Calu3 (cell line): ENCODE measurements at places on chromosomes 12 and 14. TPM values are rescaled to one million over a fixed set of nuclear protein-coding genes. Genes with fewer than 3 reads are reported as not detected.
A peak's percentile ranks its signal among the peaks of the same experiment; 100 is the strongest.

- H3K27ac ChIP-seq: no peak overlapping the region
- H3K36me3 ChIP-seq: no peaks in the 10 kb centered on the region
- no peaks in the 10 kb centered on the region for H3K27me3 ChIP-seq
- no peak for DNase-seq
- H3K4me3 ChIP-seq: no peak overlapping the region
- H3K4me1 ChIP-seq: no peaks in the 10 kb centered on the region
These were observed 816.1 kb upstream of the TMEM132C start for GRCh38 chr12:127450826-127451225.

GRCh38 chr12:67647181-67647798 is 1.3 kb upstream of the DYRK2 start:
- H3K27ac ChIP-seq: peak overlapping the region; percentile 81
- DNase-seq: peak; percentile 58
- H3K36me3 ChIP-seq: peaks cover 44% of the 10 kb centered on the region
- H3K27me3 ChIP-seq: no peaks in the 10 kb centered on the region
- peaks cover 23% of the 10 kb centered on the region for H3K4me1 ChIP-seq

DNA sequence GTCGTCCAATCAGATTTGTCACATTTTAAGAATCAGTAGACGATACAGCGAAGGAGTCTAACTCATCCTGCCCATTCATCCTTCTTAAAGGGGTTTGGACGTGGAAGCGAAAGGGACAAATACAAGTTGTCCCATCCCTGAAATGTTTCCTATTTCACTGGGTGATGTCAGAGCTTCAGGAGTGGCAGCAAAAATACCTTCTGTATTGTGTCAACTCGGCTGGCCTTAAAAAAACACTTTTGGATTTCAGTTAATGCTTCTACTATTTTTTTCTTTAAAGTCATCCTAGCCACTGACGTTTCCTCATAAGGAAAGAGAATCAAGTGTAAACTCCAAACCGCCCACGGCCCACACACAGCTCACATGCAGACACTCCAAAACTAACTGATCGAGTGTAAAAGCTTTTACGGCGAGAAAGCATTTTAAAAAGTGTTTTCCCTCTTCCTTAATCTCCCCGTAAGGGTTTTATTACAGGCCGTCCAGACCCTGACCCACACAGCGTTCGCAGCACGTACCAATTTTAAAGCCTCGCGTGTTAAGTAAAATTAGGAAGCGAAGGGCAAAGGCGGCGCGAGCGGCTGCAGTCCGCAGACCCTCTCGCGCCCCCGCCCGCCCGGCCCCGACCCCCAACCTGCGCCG is 593 bp downstream of the CFL2 start:
- H3K36me3 ChIP-seq: peaks cover 13% of the 10 kb centered on the region
- H3K4me3 ChIP-seq: peak overlapping the region; percentile 69

DNA sequence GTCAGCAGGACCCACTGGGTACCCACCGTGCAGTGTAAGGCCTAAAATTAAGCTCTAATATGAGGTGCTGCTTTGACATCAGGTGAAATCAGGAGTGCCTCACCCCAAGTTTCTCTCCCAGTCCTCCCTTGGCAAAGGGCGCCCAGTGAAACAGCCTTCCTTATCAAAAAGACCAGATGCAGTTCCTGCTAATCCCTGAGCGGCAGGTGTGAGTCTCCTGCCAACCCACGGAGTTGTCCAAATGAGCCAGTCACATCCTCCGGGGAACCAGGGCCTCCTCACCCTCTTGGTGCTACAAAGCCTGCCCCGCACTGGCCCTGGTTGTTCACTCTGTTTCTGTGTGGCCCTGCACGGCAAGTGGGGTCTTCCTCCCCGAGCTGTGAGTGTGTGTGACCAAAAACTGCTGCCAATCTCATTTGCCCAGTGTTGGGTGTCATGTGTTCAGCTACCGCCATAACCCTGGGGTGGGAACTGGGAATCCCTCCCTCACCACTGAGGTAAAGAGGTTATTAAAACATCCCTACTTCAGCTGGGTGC is 20.2 kb upstream of the P2RX4 start:
- H3K27ac ChIP-seq: no peak overlapping the region
- no peak overlapping the region for H3K4me3 ChIP-seq
- H3K36me3 ChIP-seq: peaks cover 4% of the 10 kb centered on the region
- no peaks in the 10 kb centered on the region for H3K27me3 ChIP-seq
- H3K4me1 ChIP-seq: no peaks in the 10 kb centered on the region
- no peak for DNase-seq

- no peak for DNase-seq
- no peaks in the 10 kb centered on the region for H3K36me3 ChIP-seq
- H3K4me3 ChIP-seq: no peak overlapping the region
- no peaks in the 10 kb centered on the region for H3K27me3 ChIP-seq
- peaks cover 7% of the 10 kb centered on the region for H3K4me1 ChIP-seq
These were observed 729.2 kb downstream of the AACS start for GRCh38 chr12:125794401-125794800.

DNA sequence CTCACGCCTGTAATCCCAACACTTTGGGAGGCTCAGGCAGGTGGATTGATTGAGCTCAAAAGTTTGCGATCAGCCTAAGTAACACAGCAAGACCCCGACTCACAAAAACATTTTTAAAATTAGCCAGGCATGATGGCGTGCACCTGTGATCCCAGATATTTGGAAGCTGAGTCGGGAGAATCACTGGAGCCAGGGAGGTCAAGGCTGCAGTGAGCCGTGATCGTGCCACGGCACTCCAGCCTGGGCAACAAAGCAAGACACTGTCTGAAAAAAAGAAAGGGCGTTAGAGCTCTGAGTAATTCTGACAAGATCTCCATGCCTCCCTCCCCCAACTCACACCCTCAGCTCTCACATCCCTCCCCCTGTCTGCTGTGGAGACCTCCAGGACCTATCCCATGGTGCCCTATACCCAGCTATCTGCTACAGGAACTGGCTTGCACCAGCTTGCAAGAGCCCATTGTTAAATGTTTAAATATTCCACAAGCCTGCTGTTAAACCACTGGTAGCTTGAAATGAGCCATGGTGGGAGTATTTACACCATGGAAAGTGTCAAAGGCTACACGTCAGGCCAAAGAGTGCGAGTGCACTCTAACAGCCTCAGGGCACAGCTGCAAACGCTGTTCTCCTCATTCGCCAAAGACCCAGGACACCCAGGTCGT is 35.1 kb upstream of the PPP2R5C start:
- DNase-seq: no peak
- no peaks in the 10 kb centered on the region for H3K27me3 ChIP-seq
- H3K27ac ChIP-seq: no peak overlapping the region
- no peak overlapping the region for H3K4me3 ChIP-seq
- peaks cover 22% of the 10 kb centered on the region for H3K4me1 ChIP-seq
- peaks cover 16% of the 10 kb centered on the region for H3K36me3 ChIP-seq

- H3K27ac ChIP-seq: no peak overlapping the region
- peak; percentile 32 for DNase-seq
- H3K27me3 ChIP-seq: no peaks in the 10 kb centered on the region
These were observed 34.3 kb upstream of the TEX22 start for GRCh38 chr14:105363847-105364708.

DNA sequence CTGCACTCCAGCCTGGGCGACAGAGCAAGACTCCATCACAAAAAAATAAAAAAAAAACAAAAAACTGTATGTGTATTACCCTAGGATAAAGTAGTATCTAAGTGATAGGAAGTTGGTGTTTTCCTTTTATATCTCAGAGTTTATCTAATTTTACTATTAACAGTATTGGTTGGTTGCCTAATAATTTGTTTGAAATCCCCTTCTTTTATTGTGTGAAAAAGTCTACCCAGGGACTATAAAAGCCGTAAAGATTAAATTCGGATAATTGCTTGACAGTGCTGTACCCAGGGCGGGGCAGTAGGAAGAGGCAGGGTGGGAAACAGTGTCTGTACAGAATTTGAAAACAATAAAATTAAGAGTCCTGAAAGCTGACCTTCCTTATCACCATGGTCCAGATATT is 78.4 kb downstream of the RASSF8 start:
- H3K27me3 ChIP-seq: no peaks in the 10 kb centered on the region
- no peak overlapping the region for H3K27ac ChIP-seq
- H3K4me3 ChIP-seq: no peak overlapping the region
- no peak for DNase-seq
- H3K4me1 ChIP-seq: no peaks in the 10 kb centered on the region

GRCh38 chr12:11681207-11681606 is 31.7 kb downstream of the ETV6 start:
- no peak for DNase-seq
- no peaks in the 10 kb centered on the region for H3K27me3 ChIP-seq
- no peak overlapping the region for H3K4me3 ChIP-seq
- peaks cover 32% of the 10 kb centered on the region for H3K4me1 ChIP-seq

DNA sequence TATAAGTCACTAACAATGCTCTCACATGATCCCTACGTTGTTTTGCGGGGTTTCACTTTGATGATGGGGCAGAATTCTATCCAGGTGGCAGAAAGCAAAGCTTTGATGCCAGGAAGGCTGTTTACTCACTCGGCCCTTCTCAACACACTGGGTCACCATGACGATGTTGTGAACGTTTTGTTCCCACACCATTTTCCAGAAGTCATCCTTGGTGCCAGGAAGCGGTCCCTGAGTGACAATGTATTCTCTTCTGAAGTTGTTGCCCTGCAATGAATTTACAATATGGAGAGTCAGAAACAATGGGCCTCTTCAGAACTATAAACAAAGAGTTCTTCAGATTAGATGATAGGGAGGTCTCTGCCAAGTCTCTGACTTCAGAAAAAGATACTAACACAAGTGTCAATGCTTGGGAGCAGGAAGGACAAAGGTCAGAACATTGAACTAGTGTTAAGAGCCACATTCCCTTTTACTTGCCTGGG is 101.3 kb downstream of the PTPRB start:
- H3K4me3 ChIP-seq: no peak overlapping the region
- no peaks in the 10 kb centered on the region for H3K27me3 ChIP-seq
- no peaks in the 10 kb centered on the region for H3K4me1 ChIP-seq
- H3K27ac ChIP-seq: no peak overlapping the region
- peaks cover 28% of the 10 kb centered on the region for H3K36me3 ChIP-seq

GRCh38 chr14:105854600-105855245 is 328.3 kb downstream of the TMEM121 start:
- no peaks in the 10 kb centered on the region for H3K4me1 ChIP-seq
- no peak overlapping the region for H3K4me3 ChIP-seq
- H3K36me3 ChIP-seq: peaks cover 4% of the 10 kb centered on the region

- no peaks in the 10 kb centered on the region for H3K36me3 ChIP-seq
- no peak for DNase-seq
- no peak overlapping the region for H3K4me3 ChIP-seq
- no peak overlapping the region for H3K27ac ChIP-seq
- no peaks in the 10 kb centered on the region for H3K4me1 ChIP-seq
These were observed 36.0 kb upstream of the SNX6 start for GRCh38 chr14:34665785-34666435.

- no peak for DNase-seq
- no peak overlapping the region for H3K27ac ChIP-seq
- no peak overlapping the region for H3K4me3 ChIP-seq
- H3K27me3 ChIP-seq: no peaks in the 10 kb centered on the region
These were observed 176.2 kb upstream of the NOVA1 start for GRCh38 chr14:26773906-26774593.

GRCh38 chr12:27868139-27868538 is 88.1 kb upstream of the MANSC4 start:
- no peaks in the 10 kb centered on the region for H3K36me3 ChIP-seq
- no peaks in the 10 kb centered on the region for H3K27me3 ChIP-seq
- DNase-seq: no peak
- H3K4me1 ChIP-seq: no peaks in the 10 kb centered on the region
- no peak overlapping the region for H3K4me3 ChIP-seq

- no peaks in the 10 kb centered on the region for H3K36me3 ChIP-seq
- peaks cover 18% of the 10 kb centered on the region for H3K4me1 ChIP-seq
- DNase-seq: no peak
- peak overlapping the region; percentile 30 for H3K27ac ChIP-seq
These were observed 94.1 kb downstream of the GPHN start for GRCh38 chr14:66601932-66602578.

Gene AQP2
- total RNA-seq: not detected in 2 replicates

Gene ASPG
- not detected in 2 replicates for total RNA-seq

Gene CCDC38
- 0.24 TPM in 1 of 2 replicates, not detected in the other for total RNA-seq
